ENCODE measurements at places on chromosomes 2 and 18. TPM values are rescaled to one million over a fixed set of nuclear protein-coding genes. Genes with fewer than 3 reads are reported as not detected.

NXPH2 gene
- total RNA-seq, result 6.9 TPM

VSNL1 gene
- total RNA-seq, result 108 TPM

GRCh38 chr18:13136904-13137669, 81.5 kb upstream of the LDLRAD4 start:
- no peaks in the 10 kb centered on the region for H3K36me3 ChIP-seq
- H3K27me3 ChIP-seq, result no peaks in the 10 kb centered on the region
- H3K4me1 ChIP-seq, result no peaks in the 10 kb centered on the region
- no peak for DNase-seq

HNMT gene
- 3.6 TPM for total RNA-seq

POTEF gene
- total RNA-seq, result 0.24 TPM

GRCh38 chr2:53021292-53021691, 746.3 kb upstream of the CHAC2 start:
- H3K27ac ChIP-seq, result no peak overlapping the region
- no peaks in the 10 kb centered on the region for H3K27me3 ChIP-seq
- no peaks in the 10 kb centered on the region for H3K4me1 ChIP-seq
- no peak for DNase-seq
- no peak overlapping the region for H3K4me3 ChIP-seq
- H3K36me3 ChIP-seq, result no peaks in the 10 kb centered on the region

LCT gene
- 0.06 TPM for total RNA-seq

- H3K27ac ChIP-seq, result no peak overlapping the region
- no peaks in the 10 kb centered on the region for H3K36me3 ChIP-seq
- no peaks in the 10 kb centered on the region for H3K4me1 ChIP-seq
- no peaks in the 10 kb centered on the region for H3K27me3 ChIP-seq
- H3K4me3 ChIP-seq, result no peak overlapping the region
Observed at GRCh38 chr2:57674025-57674424, 372.6 kb upstream of the VRK2 start.

DNA sequence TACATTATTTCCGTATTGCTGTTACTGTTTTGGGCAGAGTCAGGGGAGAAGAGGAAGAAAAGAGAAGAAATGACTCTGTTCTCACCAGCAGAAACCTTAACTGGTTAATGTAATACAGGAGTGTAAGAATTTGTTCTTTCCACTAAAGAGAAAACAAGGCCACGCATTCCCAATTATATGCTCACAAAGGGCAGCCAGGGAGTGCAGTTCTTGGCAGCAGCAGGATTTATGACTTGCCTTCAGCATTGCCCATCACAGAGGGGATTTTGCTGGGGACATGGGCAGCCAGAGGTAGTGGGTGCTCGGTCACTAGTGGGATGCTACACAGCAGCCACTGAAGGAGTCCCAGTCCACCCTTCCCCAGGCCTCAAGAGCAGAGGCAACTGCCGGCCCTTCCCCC, 18.4 kb downstream of the MREG start:
- H3K4me3 ChIP-seq, result no peak overlapping the region
- DNase-seq, result no peak
- no peaks in the 10 kb centered on the region for H3K36me3 ChIP-seq

- H3K36me3 ChIP-seq, result no peaks in the 10 kb centered on the region
- no peak overlapping the region for H3K27ac ChIP-seq
- no peak overlapping the region for H3K4me3 ChIP-seq
- no peak for DNase-seq
- no peaks in the 10 kb centered on the region for H3K4me1 ChIP-seq
Observed at GRCh38 chr18:61443081-61443725, 110.0 kb downstream of the CDH20 start.

GRCh38 chr2:25054720-25055119, 12.8 kb downstream of the EFR3B start:
- H3K27me3 ChIP-seq, result no peaks in the 10 kb centered on the region
- H3K36me3 ChIP-seq, result no peaks in the 10 kb centered on the region
- H3K4me3 ChIP-seq, result no peak overlapping the region

- no peaks in the 10 kb centered on the region for H3K27me3 ChIP-seq
- no peak for DNase-seq
- H3K4me3 ChIP-seq, result no peak overlapping the region
- H3K27ac ChIP-seq, result no peak overlapping the region
- no peaks in the 10 kb centered on the region for H3K4me1 ChIP-seq
Observed at GRCh38 chr2:164569378-164569777, 51.9 kb downstream of the GRB14 start.

GRCh38 chr18:66271962-66272361, 331.9 kb downstream of the CDH19 start:
- no peaks in the 10 kb centered on the region for H3K27me3 ChIP-seq
- no peak overlapping the region for H3K27ac ChIP-seq
- peaks cover 3% of the 10 kb centered on the region for H3K36me3 ChIP-seq
- no peak overlapping the region for H3K4me3 ChIP-seq
- peaks cover 18% of the 10 kb centered on the region for H3K4me1 ChIP-seq

DNA sequence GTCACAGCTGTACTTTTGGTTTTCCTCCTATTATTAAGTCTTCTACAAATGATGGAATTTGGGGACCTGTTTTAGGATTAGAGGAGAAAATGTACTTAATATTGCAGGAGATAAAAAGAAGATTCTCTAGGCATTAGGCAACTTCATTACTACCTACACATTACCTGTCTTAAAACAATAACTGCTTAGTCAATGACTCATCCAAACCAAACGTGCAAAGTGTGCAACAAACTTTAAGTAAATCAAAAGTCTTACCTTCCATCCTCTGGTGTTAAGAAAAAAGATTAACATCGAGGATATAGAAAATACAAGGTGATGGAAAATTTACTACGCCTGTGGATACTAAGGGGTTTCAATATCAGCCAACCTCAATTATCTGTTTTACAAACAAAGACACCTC, 285.3 kb upstream of the KYNU start:
- H3K36me3 ChIP-seq, result no peaks in the 10 kb centered on the region
- no peaks in the 10 kb centered on the region for H3K4me1 ChIP-seq
- H3K27me3 ChIP-seq, result no peaks in the 10 kb centered on the region
- no peak overlapping the region for H3K27ac ChIP-seq
